Substantia nigra (tissue), 51 donors: ENCODE measurements at places on chromosomes 5 and 9.
A peak's percentile ranks its signal among the peaks of the same experiment; 100 is the strongest.

GRCh38 chr9:137076636-137077009 lies 694 bp upstream of the UAP1L1 start:
- DNase-seq, result no peak

- peak; percentile 19 for DNase-seq
Observed at GRCh38 chr9:130142641-130143040, 29.6 kb upstream of the NCS1 start.

DNA sequence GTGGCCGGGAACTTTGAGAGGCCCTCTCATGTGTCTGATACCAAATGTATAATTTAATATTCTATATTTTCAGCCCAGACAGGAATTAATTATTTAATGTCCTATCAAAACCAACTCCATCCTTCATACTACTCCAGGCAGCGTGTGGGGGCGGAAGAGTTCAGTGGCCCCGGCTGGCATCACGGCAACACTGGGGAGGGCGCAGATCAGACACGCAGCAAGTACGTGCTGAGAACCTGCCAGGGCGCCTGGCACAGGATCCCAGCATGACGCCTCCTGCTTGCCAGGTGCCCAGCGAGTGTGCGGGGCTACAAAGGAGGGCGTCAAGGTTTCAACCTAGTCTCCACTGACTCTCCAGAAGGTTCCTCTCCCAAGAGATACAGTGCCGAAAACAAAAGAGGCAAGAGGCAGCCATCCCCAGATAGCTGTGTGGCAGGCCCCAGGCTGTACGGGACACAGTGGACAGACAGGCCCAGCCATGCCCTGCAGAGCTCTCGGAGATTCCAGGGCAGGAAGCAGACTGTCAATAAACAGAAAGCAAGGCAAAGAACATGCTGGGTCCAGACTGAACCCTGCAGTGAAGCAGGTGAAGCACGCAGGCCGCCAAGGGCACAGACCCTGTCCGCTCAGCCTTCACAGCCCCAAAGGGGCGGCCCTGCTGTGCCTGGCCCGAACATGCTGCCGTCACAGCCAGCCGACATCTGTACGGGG lies 110.3 kb downstream of the VAV2 start:
- DNase-seq, result no peak

- DNase-seq, result no peak
Observed at GRCh38 chr9:96331236-96331947, 29.4 kb upstream of the HSD17B3 start.

DNA sequence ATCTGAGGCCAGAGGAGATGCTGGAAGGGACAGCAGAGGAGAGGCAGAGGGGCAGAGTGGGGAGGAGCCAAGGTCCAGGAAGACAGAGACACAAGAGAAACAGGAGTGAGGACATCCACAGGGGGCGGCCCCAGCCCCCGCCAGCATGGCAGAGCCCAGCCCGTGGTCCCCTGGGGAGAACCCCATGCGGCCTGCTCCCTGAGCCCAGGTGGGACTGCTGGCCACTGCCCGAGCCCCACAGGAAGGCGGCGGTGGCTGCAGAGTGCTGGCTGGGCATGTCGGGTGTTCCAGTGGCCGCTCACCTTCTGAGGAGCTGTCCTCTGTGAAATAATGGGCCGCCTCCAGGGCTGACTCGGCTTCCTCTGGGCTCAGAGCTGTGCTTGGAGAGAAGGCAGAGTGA lies 8.9 kb upstream of the MRNIP start:
- no peak for DNase-seq

DNA sequence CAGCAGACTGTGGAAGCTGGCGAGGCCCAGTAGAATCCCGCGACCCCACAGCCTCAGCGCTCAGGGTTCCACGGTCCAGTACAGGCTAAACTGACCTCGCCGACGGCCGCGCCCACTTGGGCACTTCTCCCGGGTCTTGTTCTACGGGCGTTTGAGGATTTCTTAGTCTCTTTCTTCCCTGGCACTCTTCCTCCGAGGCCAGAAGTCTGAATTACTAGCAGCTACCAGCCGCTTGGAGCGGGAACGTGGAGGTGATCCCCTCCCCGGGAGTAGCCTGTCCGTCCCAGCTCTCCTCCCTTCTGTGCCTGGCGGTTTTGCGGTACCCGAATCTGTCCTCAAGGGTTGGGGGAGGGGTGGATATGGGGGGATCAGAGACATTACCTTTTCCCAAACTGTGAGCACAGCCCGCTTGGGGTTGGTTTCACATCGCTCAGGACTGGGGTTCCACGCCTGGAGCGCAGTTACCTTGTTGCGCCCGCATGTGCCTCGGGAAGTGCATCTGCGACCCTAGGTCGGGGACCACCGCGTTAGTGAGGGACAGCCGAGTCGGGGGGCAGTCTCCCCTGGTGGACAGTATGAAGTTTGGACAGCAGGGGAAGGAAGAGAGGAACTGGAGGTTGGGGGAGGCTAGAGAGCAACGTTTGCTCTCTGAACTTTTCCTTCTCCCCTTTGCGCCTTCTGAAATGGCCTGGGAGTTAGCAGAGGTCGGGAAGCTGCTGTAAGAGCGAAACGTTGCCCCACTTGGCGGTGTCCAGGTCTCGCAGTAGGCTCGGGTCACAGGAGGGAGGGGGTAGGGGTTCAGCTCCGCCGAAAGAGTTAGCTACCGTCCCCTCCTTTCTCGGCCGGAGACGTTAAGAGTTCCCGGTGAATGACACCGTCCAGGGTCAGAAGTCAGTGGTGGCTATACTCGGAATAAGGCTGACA lies 190.8 kb downstream of the MEF2C start:
- DNase-seq, result peak; percentile 12

GRCh38 chr9:114432323-114433067 lies 44.7 kb upstream of the AKNA start:
- DNase-seq, result no peak

DNA sequence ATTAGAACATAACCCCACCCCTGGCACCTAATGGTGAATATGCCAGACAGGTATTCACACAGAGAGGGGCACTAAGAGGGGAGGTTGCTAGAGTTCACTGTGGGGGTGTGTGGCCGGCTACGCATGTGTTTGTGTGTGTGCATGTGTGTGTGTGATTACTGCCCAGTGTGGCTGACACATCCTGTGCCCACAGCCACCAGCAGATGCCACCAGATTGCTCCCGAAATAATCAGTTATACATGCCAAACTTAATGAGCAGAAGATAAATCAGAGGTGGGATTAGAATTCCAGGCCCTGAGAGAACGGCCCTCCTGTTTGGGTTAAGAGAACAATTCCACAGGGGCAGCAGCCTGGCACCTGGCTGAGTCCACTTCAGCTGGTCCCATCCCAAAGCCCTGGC lies 91.8 kb upstream of the TBCA start:
- peak; percentile 23 for DNase-seq

- peak; percentile 58 for DNase-seq
Observed at GRCh38 chr5:67267512-67268216, 71.1 kb upstream of the CD180 start.

- no peak for DNase-seq
Observed at GRCh38 chr5:142014911-142015584, 2.2 kb upstream of the GNPDA1 start.

DNA sequence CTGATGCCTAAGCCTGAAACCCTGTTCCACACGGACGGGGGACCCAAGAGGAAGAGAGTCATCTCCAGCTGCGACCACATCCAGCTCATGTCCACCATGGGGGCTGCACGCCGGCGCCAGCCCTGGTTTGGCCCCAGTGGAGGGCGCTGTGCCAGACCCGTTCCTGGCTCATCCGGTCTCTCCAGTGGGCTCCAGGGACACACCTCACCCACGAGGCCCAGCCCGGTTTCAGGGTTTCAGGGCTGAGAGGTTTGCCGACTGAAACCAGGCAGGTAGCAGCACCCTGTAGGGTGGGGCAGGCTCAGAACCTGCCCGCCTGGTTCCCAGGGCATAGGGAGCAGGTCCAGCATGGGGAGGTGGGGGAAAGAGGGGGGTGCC lies 71.4 kb upstream of the STXBP1 start:
- no peak for DNase-seq

DNA sequence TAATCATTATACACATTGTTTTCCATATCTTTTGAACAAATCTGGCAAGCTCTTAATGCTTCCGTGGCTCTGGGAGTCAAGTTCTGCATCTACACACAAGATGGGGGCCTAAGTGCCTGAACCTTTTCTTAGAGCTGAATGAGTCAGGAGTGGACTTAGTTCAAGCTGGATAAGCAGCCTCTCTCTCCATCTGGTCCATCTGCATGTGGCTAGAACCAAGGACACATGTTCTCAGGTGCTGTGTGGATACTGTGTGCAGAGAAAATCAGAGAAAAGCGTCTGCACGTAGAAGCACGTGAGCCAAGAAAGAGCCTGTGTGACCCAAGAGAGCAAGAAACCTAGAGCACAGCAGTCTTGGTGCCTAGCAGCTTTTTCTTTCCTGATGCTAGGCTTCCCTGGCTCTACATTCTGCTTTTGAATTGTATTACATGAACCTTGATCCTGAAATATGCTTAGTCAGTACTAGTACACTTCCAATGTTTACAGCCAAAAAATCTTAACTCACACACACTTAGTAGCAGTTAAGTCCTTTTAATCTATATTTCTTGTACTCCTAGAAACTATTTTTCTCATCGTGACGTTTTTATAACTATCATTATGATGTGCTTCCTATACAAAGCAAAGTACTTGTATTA lies 1798.9 kb downstream of the MAT2B start:
- no peak for DNase-seq

DNA sequence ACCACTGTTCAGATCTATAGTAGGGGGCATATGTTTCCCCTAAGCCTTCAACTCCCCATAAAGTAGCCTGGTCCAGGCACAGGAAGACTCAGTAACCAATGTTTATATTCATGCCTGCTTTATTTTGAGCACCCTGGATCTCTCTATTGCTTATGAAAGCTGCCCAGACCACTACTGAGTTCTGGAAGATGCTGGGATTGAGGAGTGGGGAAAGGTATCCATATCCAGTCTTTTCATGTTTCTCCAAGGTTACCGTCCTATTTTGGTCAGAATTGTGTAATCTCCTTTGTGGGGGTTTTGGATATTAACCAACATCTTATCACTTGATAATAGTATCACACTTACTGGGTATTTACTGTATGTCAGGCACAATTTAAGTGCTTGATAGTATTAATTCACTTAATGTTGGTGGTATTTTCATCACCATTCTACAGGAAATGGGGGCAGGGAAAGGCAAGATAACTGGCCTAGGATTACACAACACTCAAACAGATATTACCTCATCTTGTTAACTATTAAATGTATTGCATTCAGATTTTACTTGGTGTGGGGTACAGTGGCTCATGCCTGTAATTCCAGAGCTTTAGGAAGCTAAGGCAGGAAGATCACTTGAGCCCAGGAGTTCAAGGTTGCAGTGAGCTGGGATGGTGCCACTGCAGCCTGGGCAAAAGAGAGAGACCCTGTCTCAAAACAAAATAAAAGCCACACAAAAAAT lies 36.3 kb downstream of the RUSC2 start:
- no peak for DNase-seq

DNA sequence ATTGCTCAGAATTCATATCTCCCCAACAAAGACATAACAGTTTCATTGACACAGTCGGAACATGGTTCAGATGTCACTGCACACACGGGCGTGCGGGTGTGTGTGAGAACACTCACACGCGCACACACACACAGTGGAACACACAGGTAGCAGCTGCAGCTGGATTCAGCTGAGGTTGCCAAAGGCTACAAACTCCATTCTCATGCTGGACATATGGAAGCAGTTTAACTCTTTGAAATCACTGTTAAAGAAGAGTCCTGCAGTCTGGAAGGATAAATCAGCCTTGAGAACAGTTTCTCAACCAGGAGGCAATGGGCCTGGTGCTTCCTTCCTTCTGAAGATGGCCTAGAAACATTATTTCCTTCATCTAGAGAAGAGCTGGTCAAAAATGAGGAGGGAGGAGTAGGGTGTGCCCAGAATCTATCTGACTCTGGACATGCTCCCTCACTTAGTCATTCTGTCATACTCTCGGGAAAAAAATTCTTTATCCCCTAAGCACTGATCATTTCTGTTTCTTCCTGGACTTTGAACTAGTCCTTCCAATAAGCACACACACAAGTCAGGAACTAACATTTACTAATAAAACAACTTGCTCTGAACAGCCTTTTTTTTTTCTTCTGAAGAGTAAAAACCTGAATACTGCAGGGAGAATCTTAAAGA lies 160.6 kb downstream of the ZDHHC21 start:
- DNase-seq, result no peak

DNA sequence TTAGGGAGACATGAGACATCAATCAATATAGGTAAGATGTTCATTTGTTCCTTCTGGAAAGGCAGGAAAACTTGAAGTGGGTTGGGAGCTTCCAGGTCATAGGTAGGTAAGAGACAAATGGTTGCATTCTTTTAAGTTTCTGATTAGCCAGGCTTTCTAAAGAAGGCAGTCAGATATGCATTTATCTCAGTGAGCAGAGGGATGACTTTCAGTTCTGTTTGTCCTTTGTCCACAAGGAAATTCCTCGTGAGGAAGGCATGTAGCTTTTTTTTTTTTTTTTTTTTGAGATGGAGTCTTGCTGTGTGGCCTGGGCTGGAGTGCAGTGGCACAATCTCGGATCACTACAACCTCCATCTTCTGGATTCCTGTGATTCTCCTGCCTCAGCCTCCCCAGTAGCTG lies 155.3 kb upstream of the ABCA1 start:
- no peak for DNase-seq

DNA sequence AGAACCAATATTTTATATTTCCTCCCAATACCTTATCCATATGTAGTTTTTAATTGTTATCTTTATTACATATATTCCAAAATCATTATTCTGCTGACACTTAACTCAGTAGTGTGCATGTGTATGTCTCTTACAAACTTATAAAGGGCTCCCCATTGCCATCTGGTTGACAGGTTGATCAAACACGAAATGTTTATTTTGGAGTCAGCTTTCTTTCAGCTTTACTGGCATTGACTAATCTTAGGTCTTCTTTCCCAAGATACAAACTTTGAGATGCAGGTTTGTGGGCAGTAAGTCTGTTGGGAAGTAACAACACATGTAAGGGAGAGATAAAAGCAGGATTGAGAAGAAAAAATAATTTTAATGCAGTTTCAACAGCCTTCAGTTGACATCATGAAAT lies 716.0 kb upstream of the CHD1 start:
- DNase-seq, result no peak

GRCh38 chr9:126465977-126466376 lies 139.3 kb downstream of the MVB12B start:
- no peak for DNase-seq

DNA sequence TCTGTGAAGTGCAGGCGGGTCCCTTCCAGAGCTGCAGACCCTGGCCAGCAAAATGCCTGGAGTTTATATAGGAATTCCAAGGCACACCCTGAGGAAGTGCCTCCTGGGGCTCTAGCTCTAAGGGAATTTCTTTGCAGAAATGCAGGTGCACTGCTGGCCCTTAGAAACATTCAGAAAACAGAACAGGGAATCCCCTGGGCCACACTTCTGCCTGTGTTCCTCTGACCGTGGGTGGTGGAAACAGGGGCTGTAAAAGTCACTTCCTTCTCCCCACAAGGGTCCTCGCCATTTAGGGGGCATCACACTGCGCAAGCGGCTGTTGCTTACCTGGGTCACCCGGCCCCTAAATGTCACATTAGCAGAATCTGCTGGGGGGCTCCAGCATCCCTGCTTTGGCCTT lies 140.8 kb upstream of the TBC1D2 start:
- no peak for DNase-seq

- no peak for DNase-seq
Observed at GRCh38 chr5:98432378-98432777, 341.1 kb upstream of the RGMB start.

GRCh38 chr5:138402640-138403039 lies 36.2 kb upstream of the REEP2 start:
- DNase-seq, result no peak

- no peak for DNase-seq
Observed at GRCh38 chr5:133849116-133849515, 119.3 kb downstream of the C5orf15 start.

GRCh38 chr9:11872471-11872870 lies 820.7 kb upstream of the TYRP1 start:
- no peak for DNase-seq
